ENCODE measurements at places on chromosomes 3 and 15.

- peak; percentile 50 for DNase-seq
Measured at GRCh38 chr3:40924559-40925141, 274.7 kb upstream of the CTNNB1 start.

DNA sequence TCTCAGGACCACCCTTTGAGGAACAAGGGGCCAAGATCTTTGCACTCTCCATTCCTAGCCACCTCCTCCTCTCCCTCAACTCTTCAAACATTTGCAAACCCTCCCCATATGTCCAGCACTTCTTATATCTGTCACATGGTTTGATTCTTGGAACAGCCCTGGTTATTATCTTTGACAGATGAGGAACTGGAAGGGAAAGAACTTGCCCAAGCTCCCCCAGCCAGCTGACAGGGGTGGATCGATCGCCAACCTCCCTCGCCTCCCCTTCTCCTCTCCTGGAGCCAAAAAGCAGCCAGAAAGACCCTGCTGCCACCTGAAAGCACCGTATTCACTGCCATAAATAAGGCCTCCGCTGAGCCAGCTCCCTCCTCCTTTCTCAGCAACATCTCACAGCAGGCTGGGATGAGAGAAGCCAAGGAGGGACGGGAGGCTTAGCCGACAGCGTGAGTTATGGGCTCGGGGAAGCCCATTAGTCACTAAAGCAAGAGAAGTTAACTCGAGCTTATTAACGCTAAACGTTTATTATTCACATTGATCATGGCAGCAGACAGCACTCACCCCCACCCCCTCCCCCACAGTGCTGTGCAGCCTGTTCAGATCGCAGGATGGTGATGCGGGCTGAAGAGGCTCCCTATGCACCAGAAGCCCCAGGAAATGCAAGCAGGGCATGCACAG is 22.2 kb upstream of the FGD5 start:
- no peak for DNase-seq

DNA sequence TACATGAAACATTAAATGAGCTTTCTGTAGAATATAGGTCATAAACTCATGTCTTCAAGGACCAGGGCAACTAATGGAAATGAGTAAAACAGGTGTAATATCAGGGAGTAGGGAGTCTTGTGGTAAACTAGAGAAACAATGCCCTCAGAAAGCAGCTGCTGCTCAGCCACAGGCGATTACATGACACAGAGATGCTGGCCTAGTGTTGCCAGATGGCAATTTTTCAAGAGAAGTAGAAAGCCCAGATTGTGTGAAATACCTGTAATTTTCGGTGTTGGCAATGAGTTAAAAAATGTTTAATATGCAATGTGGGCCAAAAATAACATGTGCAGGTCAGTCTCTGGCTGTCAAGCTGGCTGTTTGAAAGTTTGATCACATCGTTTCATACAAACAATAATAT is 23.4 kb downstream of the NCEH1 start:
- DNase-seq = no peak

DNA sequence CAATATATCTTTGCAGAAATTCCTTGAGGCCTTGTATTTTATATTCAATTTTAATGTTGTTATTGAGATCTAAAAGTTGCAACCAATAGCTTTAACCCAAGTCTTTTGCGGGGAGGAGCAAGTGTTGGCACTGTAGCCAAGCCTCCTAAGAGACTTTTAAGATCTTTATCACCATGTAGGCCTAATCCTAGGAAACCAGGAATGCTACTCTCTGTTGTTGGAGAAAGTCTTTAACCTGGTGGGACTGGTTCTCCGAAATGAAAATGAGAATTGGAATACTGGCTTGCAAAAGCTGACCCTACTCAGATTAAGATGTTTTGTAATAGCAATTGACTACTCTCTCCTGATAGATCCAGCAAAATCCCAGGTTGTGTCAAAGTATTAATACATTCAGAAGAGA is 25.8 kb downstream of the SHC4 start:
- no peak for DNase-seq

DNA sequence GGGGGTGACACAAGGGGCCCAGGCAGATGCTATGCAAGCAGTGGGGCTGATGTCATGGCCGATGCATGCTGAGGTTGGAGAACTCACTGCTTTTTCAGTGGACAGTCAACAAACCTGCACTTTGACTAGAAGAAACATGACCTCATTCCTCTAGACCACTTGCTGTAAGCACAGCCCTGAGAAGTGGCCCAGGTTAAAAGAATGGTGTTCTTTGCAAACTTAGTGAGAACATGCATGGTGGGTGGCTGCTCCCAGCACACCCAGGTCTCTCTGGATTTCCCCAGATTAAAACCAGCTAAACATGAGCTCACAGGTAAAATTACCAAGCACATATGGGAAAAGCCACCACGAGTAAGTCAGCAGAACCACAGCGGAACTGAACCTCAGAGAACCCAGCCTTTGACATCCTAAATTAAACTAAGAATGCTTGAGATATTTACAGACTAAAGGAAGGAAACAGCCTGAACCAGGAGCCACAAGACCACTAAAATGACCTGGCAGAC is 15.5 kb downstream of the DLEC1 start:
- DNase-seq = no peak

- no peak for DNase-seq
Measured at GRCh38 chr3:5020242-5020722, 41.0 kb downstream of the BHLHE40 start.

DNA sequence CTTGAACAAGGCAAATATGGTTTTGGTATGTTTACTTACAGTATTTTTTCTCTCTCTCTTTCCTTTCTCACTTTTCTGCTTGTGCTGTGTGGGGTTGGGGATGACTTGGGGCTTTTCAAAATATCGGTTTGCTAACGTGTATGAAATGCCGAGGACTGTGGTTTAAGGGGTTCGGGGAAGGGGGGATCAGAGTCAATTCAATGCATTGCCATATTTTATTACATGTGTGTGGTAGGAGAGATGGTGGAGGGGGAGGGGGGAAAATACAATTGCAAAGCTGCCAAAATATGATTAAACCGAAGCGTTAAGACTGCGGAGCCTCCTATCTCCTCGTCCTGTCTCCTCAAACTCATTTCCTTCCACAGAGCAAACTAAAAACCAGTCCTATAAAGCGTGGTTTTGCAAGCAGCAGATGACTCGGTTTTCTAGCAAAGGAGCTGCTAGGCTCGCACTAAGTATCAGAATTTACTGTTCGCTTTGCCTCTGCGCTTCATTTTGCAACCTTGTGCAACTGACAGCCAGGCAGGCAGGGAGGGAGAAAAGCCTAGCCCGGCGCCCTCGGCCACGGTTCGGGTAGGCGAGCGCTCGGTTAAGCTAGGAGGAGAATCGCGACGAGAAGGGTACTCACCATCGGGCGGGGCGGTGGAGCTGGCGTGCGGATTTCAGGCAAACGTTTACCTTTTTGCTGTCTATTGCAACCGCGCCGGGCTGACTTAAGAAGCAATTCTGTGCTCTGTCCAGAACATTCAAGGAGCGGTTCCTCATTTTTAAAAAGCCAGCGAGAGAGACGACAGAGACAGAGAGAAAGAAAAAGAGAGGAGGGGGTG is 4.0 kb upstream of the NR2F2 start:
- DNase-seq = peak; percentile 68

DNA sequence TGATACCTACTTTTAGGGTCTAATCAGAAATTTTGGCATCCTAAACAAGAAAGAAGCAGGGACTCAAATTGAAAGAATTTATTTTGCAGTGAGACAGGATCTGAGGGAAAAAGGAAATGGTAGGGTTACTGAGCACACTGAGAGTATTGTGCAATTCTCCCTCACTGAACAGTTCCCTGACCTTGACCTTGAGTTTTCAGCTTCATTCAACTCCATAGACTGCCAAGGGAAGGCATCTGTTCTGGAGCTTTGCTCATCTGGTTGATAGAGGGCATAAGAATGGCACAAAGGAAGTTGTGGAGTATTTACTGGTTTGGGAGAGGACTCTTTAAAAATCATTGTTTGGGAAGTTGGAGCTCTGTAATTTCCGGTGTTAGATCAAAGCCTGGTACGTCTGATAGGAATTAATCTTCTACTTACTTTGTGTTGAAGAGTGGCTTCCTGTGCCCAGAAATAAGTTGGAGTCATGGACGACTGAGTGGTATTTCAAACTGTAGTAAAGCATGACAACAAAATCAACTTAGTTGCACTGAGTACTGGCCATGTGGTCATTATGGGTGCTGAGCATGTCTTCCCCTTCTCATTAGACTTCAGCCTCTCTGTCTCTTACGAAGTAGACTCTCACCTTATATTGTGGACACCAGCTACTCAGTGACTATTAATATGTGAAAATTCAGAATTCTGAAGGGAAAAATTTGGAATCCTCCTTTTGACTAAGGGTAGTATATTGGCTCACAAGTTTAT is 40.8 kb downstream of the CLDN1 start:
- DNase-seq = no peak

- DNase-seq = no peak
Measured at GRCh38 chr3:31724651-31725050, 191.9 kb downstream of the STT3B start.

DNA sequence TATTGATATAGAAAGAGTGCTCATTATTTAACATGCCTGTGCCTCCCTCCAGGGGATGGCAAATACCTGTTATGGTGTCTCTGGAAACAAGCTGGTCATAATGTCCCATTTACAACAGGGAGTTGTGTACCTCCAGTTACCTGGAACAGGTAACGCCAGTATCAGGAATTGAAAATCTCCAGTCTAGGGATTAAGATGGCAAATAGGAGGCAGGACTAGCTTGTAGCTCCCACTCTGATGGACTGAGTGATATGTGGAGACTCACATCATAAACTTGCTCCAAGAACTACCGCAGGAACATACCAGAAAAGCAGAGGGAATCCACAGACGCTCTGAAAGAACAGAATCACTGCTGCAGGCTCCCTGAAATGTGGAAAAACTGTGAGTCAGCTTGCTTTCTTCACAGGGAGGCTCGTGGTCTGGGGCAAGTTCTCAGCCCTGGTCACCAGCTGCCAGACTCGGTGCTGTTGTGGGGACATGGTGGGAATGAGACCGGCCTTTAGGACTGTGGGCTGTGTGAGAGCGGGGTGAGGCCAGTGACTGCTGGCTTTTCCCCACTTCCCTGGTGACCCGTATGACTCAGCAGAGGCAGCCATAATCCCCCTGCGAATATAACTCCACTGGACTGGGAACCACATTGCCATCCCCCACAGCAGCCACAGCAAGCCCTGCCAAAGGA is 97.4 kb downstream of the KCNAB1 start:
- no peak for DNase-seq

- DNase-seq = no peak
Measured at GRCh38 chr15:44775953-44776352, 39.6 kb downstream of the TRIM69 start.

DNA sequence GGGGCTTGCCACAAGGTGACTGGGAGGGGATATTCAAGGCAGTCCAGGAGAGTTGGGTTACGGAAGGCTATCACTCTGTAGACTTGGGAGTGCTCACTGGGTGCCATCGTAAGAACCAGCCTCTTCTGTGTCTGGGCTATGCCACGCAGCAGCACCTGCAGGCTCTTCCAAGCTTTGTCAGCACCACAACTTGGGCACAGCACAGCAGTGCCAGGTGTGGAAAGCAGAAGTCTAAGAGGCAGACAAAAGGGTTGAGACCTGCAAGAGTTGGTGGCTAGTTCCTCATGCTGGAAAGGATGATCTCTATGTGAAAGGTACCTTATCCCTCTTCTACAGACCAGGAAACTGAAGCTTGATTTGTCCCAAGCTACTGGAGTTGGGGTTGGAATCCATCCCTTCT is 15.8 kb downstream of the CX3CR1 start:
- no peak for DNase-seq

DNA sequence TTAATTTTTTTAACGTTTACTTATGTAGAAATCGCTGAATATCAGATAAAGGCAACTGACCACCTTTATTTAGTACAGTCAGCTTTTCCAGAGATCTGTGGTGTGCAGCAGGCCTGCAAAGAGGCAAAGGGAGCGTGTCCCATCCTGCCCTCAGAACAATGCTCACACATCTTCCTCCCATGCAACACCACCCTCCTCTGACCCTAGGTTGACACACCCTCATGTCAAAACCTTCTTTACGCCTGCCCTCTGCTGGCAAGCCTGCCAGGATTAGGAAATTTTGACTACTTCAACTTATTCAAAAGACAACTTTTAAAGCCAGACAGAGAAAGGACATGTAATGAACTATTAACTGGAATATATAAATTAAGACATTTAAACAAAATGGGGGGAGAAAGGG is 513.7 kb downstream of the FOXP1 start:
- peak; percentile 48 for DNase-seq

DNA sequence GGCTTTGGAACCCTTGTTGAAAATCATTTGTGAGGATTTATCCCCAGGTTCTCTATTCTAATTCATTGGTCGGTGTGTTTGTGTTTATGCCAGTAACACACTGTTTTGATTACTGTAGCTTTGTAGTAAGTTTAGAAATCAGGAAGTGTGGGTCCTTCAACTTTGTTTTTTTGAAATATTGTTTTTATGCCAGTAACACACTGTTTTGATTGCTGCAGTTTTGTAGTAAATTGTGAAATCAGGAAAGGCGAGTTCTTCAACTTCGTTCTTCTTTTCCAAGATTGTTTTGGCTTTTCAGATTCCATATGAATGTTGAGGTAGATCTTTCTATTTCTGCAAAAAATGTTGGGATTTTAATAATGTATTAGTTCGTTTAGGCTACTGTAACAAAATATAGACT is 314.6 kb downstream of the RPLP1 start:
- DNase-seq = no peak

GRCh38 chr3:9080163-9080562 is 116.9 kb upstream of the RAD18 start:
- DNase-seq = no peak

DNA sequence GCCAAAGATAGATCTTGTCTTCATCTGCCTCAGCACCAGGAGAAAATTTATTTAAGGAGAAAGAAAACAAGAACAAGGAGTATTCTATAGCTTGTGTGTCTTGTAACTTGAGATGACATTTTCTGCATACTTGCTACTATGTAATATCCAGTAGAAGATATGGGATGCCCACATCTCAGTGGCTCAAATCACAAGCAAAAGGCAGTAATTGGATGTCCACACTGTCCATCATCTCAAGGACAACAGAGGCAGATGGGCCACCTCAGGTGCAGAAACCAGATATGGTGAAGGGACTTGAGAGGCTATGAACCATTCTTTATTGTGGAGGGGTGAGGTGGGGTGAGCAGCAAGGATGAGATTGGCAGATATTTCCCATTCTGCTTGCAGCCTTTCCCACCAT is 309.0 kb downstream of the GBE1 start:
- no peak for DNase-seq
